ENCODE measurements at places on chromosomes 12 and 14. TPM values are rescaled to one million over a fixed set of nuclear protein-coding genes. Genes with fewer than 3 reads are reported as not detected.
A peak's percentile ranks its signal among the peaks of the same experiment; 100 is the strongest.

The SLC2A14 gene
- not detected for total RNA-seq

The RFX4 gene
- 0.45 TPM for total RNA-seq

The STON2 gene
- 104 TPM for total RNA-seq

The PLCZ1 gene
- total RNA-seq = not detected

- H3K27ac ChIP-seq = no peak overlapping the region
- H3K27me3 ChIP-seq = no peaks in the 10 kb centered on the region
- H3K36me3 ChIP-seq = no peaks in the 10 kb centered on the region
- DNase-seq = no peak
- H3K4me3 ChIP-seq = no peak overlapping the region
Observed at GRCh38 chr12:80045594-80045993, 53.7 kb upstream of the OTOGL start.

DNA sequence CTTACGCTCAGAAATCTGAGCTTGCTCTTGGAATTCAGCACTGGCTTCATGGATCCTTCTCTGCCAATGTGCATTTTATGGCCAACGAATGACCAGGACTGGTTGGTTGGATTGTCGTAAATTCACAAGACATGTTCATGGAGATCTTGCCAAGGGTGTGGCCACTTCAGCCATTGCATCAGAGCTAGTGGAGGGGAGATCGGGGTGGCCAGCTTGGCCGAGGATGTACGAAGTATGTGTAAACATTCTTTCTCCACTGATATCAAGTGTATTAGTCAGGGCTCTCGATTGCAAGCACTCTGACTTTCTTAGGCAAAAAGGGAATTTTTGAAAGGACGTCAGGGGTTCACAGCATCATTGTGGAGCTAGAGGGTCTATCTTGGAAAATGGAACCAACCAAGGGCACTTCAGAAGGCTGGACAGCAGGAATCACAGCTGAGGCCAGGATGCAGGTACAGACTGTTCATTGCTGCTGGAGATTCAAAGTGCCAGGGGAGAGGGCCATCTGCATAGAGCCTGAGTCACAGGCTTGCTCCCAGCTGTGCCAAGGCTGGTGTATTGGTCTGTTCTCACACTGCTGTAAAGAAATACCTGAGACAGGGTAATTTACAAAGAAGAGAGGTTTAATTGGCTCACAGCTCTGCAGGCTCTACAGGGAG is 32.9 kb upstream of the ADGRD1 start:
- H3K4me3 ChIP-seq = no peak overlapping the region
- H3K36me3 ChIP-seq = no peaks in the 10 kb centered on the region
- H3K27ac ChIP-seq = no peak overlapping the region
- DNase-seq = peak; percentile 25
- H3K27me3 ChIP-seq = no peaks in the 10 kb centered on the region

DNA sequence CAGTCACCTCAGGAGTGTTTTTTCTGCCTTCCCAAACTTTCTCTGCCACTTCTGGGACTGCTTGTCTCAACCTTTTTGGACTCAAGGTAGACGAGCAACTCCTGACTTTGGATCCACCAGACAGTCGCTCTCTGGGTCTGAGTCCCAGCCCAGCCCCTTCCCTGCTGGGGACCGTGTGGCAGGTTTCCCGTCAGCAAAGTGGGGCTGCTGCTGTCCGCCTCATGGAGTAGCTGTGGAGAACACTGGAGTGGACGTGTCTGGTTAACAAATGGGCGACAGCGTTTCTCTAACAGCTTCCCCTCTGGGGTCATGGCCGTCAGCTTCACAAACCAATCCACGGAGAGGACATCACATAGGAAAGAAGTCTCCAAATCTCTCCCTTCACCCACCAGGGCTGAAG is 54.8 kb downstream of the KCTD10 start:
- DNase-seq = no peak
- H3K36me3 ChIP-seq = no peaks in the 10 kb centered on the region
- H3K4me3 ChIP-seq = no peak overlapping the region
- H3K27me3 ChIP-seq = no peaks in the 10 kb centered on the region
- no peaks in the 10 kb centered on the region for H3K4me1 ChIP-seq

DNA sequence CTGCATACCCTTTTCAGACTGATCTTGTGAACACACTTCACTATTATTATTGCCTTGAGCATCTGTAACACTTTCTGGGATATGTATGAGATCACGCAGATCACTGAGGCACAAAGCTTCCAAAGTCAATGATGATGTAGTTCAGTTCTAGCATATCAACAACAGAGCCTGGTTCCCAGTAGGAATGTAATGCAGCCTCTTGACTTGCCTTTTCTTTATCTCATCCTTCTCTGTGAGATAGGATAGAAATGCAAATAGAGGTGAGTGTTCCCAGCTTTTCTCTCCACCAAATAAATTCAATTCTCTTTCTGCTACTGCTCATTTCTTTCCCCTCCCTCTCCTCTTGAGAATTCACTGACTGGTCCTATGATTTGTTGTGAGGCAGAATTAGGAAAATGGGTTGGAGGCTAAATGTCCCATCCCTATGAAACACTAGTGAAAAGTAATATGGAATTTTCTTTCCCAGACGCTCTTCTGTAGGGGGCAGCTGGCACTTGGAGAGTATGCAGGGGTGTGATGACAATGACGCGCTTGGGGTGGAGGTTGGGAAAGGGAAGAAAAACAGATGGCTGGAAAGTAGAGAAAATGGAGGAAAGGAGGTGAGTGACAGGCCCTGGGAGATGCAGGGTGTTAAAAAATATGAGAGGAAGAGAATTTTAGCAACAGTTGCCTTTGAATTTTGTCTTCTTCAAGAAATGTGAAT is 96.0 kb upstream of the TMTC1 start:
- H3K36me3 ChIP-seq = no peaks in the 10 kb centered on the region
- no peaks in the 10 kb centered on the region for H3K4me1 ChIP-seq
- no peak for DNase-seq
- no peak overlapping the region for H3K27ac ChIP-seq
- H3K27me3 ChIP-seq = no peaks in the 10 kb centered on the region

- H3K4me3 ChIP-seq = no peak overlapping the region
- no peaks in the 10 kb centered on the region for H3K27me3 ChIP-seq
- H3K36me3 ChIP-seq = no peaks in the 10 kb centered on the region
- no peak for DNase-seq
- H3K27ac ChIP-seq = no peak overlapping the region
- peaks cover 32% of the 10 kb centered on the region for H3K4me1 ChIP-seq
Observed at GRCh38 chr12:3601461-3602150, 110.6 kb downstream of the PRMT8 start.

- DNase-seq = no peak
- no peak overlapping the region for H3K27ac ChIP-seq
- peaks cover 40% of the 10 kb centered on the region for H3K4me1 ChIP-seq
- H3K4me3 ChIP-seq = no peak overlapping the region
- no peaks in the 10 kb centered on the region for H3K36me3 ChIP-seq
- no peaks in the 10 kb centered on the region for H3K27me3 ChIP-seq
Observed at GRCh38 chr12:131901431-131902331, 7.3 kb downstream of the ULK1 start.

DNA sequence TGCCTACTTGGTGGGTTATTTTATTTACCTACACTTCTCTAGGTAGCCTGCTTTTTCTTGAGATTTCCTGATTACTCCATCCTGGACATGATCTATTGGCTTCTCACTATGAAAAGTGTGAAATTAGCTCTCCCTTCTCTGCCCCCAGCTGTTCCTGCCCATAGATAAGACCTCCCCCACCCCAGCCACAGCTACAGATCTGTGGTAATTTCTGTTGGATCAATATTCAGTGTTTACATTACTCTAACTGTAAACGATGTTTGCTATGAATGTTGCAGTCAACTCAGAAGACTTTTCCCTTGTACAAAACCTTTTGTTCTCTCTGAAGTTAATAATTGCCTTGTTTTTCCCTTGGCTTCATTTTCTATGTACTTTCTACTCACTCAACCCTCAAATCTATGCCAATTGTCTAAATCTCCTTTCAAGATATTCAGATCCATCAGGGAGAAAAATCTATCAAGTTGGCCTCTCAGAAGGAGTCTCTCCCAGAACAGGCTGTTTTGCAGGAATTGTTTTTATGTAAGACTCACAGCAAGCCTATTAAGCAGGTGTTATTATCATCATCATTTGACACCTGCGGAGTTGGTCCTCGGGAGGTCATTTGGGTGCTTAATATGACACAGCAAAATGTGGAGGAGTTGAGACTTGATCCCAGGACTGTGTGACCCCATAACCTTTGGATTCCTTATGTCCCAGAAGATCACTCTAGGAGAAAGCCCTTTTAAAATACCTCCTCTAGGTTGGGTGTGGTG is 227.4 kb downstream of the SUDS3 start:
- H3K27ac ChIP-seq = no peak overlapping the region
- H3K36me3 ChIP-seq = no peaks in the 10 kb centered on the region
- no peak for DNase-seq
- no peaks in the 10 kb centered on the region for H3K4me1 ChIP-seq

- DNase-seq = peak; percentile 77
- no peaks in the 10 kb centered on the region for H3K27me3 ChIP-seq
- peaks cover 32% of the 10 kb centered on the region for H3K4me1 ChIP-seq
Observed at GRCh38 chr14:102878970-102879460, 43.4 kb upstream of the AMN start.

- no peaks in the 10 kb centered on the region for H3K4me1 ChIP-seq
- H3K27ac ChIP-seq = no peak overlapping the region
- no peaks in the 10 kb centered on the region for H3K27me3 ChIP-seq
- DNase-seq = peak; percentile 22
- no peak overlapping the region for H3K4me3 ChIP-seq
- H3K36me3 ChIP-seq = no peaks in the 10 kb centered on the region
Observed at GRCh38 chr12:51827925-51828818, 20.3 kb downstream of the FIGNL2 start.

GRCh38 chr14:56754921-56755320 is 55.4 kb downstream of the OTX2 start:
- no peaks in the 10 kb centered on the region for H3K36me3 ChIP-seq
- no peak overlapping the region for H3K27ac ChIP-seq
- DNase-seq = no peak
- no peak overlapping the region for H3K4me3 ChIP-seq

DNA sequence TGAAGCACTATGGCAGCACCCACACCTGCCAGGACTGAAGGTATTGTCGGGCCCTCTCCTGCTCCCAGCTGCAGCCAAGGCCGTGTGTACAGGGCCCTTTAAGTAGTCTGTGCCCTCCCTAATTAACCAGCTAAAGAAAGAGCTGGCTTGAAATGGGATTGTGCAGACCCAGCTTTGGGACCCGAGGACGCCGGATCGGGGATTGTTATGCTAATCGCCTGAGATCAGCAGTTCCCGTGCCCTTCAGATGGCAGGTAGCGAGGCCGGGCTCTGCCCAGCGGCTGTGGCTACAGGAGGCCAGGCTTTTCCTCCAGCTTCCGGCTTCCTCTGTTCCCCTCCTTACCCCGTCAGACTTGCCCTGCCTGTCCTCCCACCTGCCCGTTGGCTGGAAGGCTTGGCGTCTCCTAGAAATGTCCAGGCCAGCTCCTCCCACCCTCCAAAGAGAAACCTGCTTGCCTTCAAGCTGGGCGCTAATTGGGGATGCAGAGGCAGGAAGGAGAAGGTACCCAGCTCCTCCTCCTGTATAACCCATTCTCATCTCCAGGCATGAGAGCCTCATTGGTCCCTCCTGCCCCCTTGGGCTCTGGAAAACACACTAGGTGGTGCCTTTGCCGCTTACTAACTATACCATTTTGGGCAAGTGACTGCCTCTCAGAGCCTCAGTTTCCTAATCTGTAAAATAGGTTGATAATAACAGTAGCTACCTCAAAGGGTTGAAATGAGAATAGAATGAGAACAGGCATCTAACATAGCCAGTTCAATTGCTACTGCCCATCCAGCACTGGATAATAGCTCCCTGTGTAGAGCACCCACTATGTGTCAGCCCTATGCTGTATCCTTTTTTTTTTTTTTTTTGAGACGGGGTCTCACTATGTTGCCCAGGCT is 25.8 kb upstream of the MSI1 start:
- peak; percentile 68 for DNase-seq
- H3K4me3 ChIP-seq = no peak overlapping the region
- no peaks in the 10 kb centered on the region for H3K4me1 ChIP-seq
- H3K27ac ChIP-seq = no peak overlapping the region

DNA sequence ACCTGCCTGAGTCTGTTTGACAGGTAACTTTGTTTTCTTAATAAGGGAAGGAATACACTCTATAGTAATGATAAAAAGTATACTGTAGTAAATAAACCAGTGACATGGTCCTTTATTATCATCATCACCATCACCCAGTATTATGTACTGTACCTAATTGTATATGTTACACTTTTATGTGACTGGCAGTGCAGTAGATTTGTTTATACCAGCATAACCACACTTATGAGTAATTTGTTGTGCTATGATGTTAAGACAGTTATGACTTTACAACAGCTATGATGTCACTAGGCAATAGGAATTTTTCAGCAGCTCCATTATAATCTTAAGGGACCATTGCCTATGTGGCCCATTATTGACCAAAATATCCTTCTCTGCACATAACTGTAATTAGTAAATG is 155.0 kb downstream of the NUBPL start:
- DNase-seq = no peak
- H3K27me3 ChIP-seq = no peaks in the 10 kb centered on the region
- H3K36me3 ChIP-seq = no peaks in the 10 kb centered on the region
- H3K4me3 ChIP-seq = no peak overlapping the region
